ENCODE measurements at places on chromosomes 1 and 21.

DNA sequence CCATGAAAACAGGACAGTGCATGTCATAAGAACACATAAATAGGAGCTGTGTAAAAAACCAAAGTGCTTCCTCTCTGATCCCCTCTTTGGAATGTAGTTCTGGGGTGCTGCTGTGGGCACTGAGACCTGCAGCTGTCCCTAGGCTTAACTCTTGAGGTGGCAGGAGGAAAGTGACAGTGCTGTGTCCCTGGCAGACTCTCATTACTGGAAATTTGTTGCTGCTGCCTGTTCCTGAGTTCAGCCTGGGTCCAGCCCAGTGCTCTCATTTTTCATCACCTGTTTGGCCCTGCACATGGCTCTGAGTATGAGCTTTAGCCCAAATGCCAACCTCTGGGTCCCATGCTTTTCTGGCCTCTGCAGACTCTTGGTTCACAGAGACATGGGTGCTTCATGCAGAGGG is 329.3 kb downstream of the DSCAM start:
- no peak for DNase-seq

DNA sequence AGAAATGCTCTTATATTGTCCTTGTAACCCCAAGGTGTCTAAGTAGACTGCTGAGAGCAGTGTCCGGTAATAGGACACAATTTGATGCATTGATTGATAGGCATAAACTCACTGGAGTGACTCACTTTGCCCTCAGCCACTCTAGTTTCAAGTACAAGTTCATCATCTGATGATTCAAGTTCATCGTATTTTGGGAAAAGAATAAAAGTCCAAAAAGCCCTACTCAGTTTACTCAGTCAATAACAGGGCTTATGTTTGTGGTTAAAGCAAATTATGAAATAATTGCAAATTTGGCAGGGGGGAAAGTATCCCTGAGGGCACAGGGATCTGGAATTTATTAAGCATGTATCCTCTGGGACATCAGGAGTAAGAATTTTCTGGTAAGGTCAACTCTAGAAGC is 7.6 kb upstream of the ATF3 start:
- no peak for DNase-seq

DNA sequence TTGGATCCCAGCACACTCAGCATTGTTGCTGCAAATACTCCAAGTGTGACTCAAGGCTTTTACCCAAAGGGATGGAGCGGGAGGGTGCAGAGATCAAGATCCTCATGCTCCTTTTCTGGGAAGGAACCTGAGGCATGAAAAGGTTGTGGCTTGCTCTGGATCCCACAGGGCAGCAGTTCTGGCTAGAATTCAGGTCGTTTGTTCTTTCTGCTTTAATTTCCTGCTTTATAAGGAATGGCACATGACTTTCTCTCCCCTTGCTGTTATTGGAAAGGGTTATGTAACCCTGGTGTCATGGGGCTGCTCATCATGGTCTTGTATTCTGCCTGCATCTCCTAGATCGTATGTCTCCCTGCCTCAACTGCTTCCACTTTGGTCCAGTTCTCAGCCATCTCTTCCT is 101.6 kb downstream of the NOS1AP start:
- no peak for DNase-seq

DNA sequence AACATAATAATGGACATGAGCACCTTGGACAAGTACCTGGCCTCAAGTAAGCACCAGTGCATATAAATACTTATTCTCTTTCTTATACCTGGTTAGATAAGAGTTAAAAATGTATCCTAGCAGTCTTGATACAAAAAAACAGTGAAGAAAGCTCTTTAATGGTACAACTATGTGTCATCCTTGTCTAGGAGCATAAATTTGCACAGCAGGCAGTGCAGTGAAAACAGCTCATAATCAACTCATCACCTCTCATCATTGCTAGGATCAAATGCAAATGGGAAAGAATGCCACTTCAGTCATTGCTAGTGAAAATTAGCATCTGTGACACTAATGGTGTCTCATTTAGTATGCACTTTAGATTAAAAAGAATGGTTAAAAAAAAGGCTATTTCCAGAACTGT is 7.6 kb downstream of the SAMSN1 start:
- DNase-seq: no peak

- DNase-seq: no peak
Observed at GRCh38 chr1:175520186-175520585, 223.2 kb downstream of the TNR start.

- no peak for DNase-seq
Observed at GRCh38 chr21:36665806-36666205, 33.1 kb upstream of the SIM2 start.

DNA sequence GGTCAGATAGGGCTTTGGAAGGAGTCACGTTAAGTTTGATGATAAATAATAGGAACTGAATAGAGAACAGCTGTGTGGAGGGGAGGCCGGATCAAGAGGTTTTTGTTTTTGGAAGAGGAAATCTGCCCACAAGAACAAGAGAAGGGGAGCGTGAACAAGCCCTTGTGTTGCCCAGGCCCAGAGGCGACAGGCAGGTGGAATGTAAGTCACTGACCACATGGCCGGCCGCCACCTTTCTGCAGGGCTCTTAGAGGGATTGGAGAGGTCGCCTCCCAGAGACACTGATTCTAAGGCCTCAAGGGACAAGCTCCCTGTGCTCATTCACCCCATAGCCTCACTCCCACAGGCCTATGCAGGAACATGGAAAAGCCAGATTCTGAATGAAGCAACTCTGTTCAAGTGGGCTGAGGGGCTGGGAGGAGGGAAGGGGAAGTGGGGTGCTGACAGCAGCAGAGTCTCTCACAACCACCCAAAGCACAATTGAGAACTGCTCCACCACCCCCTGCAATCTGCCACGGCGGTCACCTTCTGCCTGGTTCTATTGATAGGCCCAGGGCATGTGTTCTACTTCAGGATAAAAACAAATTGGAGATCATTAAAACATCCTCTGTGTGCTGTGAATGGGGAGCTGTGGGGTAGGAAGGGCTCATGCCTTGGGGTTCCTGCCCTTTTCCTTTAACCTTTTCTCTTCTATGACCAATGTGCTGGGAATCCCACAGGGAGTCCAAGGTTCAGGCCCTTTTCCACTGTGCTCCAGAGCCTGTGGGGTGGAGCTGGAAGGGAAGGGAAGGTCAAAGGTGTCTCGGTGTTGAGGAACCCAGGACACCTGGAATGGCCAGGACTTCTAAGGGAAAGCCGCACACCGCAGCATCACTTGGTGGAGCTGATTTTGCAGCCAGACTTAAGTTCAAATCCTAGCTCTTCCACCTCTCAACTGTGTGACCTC is 63.3 kb upstream of the PARP1 start:
- DNase-seq: no peak

DNA sequence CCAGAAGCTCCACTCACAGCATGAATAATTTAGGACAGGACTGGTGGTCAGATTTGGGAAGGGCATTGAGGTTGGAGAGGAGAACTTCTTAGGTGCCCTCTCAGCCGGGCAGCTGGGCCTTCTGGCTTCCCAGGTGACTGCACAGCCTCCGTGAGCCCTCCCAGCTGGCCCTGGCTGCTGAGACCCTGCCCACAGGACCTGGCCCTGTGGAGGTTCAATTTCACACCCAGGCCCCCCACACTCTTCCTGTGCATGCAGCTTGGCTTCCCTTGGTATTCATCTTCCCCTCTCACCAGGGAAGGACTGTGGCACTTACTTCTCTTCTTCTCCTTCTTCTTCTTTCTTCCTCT is 50.6 kb downstream of the NDUFS5 start:
- no peak for DNase-seq

GRCh38 chr1:13652238-13652637 is 47.8 kb upstream of the PRDM2 start:
- no peak for DNase-seq

DNA sequence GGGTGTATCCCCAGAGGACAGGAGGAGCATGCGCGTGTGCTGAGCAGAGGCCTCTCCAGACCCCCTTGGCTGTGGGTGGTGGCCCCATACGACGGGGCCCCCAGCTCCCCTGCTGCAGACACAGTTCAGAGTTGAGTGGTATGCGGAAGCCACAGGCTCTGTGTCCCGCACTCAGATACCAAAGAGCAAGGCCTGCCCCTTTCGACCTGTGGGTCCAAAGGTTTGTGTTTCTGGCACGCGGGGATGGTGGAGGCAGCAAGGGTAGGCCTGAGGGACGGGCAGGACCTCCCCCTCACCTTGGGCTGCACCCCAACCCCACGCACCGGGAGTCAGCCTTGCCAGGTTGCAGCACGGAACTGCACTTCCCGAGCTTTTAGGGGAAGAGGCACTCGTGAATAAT is at the start of gene KCNAB2:
KCNAB2 (plus strand) TSS at position 328 of the 400 bp plus-strand sequence. CDS start 5,649 bp downstream, outside the sequence.
- no peak for DNase-seq

GRCh38 chr1:158951956-158952355 is 20.6 kb downstream of the PYHIN1 start:
- peak; percentile 33 for DNase-seq

GRCh38 chr1:219177363-219177762 is 3.7 kb downstream of the LYPLAL1 start:
- no peak for DNase-seq

DNA sequence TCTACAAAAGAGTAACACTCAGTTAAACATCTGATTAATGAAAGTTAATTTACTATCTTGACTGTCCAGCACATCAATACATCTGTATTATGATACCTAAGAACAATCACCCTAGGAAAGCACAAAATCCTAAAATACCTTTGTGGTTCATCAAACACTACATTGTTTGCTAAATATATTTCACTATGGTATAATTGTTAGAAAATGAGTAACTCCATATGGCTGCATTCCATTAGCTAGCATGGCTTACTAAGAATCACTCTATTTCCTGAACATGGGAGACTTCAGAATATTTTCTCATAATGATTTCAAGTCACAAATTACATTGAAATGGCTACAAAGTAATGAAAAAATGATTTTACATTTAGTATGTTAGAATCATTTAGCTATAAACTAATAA is 12.5 kb downstream of the TRMT1L start:
- DNase-seq: no peak

DNA sequence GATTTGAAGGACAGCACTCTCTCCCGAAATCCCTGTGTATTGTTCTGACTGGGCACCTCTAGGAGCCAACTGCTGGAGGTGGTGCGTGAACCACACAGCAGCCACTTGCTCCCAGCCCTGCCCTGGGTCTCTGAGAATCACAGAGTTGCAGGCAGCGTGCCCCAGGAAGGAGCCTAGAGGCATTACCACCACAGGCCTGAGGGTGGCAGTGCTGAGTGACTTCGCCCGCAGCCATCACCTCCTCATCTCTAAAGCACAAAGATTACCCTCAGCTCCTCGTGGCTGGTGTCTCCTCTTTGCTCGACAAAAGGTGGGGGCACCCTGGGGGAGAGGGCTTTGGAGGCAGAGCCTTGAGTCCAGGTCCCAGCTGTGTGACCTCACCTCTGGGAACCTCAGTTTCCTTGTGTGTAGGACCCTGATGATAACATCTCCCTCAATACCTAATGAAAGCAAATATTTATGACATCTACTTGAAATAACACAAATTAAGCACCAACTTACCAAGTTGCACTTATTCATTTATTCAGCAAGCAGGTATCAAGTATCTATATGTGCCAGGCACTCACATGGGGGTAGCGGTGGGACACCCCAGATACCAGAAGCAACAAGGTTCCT is 86.3 kb downstream of the VWA5B1 start:
- DNase-seq: no peak

DNA sequence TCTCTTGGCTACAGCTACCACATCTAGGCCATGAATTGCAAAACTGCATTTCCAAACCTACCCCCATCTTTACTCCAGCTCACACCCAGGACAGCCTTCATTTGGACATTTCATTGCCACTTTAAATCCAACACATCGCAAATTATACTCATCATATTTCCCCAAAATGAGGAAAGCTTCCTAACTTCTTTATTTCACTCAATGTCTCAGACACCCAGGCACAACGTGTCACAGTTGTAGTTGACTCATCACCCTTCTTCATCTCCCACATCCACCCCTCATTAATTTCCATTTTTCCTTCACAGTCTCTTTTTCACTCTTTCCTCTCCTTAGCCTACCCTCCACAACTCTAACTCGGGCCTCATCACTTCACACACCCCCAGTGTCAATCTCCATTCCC is 6.7 kb downstream of the OTUD7B start:
- DNase-seq: no peak

- no peak for DNase-seq
Observed at GRCh38 chr1:231828182-231828920, 201.8 kb downstream of the DISC1 start.

DNA sequence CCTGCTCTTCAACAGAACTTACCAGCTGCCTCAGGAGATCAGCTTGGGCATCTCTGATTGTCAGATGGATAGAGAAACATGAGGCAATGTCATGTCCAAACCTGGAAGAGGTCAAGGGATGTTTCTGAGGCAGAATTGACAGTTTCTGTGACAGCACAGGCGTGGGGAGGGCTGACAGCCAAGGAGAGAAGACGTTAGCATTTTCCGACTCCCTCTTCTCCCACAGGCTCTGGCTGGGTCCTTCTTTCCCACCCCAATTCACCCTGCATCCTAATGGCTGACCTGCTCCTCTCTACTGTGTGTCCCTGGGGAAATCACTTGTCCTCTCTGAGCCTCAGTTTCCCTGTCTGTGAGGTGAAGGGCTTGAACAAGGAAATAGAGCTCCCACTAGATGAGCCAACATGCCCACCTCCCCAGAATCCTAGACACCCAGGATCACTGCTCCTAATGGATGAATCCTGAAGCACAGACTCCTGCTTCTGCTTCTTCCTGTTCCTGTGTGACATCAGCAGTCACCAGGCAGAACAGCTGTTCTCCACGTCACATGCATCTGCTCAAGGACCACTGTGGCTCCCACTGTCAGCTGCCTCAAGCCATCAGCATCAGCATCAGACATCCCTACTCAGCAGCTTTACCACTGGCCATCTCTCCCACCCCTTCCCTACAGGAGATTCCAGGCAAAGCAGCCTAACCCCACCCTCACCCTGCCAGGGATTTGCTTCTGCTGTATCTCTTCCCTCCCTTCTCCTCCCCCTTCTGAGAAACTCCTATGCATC is 408.0 kb downstream of the MATN1 start:
- DNase-seq: no peak

DNA sequence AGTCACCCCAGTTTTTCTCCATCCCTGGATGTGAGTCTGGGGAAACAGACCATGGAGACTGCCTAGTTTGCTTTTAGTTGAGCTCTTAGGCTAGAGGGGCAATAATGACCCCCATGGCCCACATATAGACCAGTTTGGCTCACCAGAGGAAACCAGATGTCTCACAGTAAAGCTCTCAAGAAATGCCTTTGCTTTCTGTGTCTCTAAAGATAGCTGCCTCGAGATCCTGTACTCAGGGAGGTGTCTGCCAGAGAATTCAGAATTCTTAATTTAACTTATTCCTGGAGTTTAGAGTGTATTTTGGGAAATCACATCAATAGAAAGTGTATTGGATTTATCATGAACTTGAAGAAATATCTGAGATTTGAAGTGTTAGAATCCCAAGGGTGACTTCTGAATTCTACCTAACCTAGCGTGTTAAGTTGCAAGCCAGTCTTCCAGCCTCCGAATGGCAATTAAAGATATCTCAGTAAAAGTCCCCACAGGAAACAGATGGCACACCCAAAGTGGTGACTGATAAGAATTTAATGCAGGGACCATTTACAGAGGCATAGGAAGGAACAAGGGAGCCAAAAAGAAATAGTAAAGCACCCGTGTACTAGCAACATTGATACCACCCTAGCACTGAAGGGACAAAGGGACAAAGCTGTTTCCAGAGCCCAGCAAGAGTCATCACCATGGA is 37.1 kb downstream of the STYXL2 start:
- DNase-seq: no peak
